CD4-positive, CD25-positive, alpha-beta regulatory T cell (primary cell): ENCODE measurements at places on chromosomes 1 and 21. TPM values are rescaled to one million over a fixed set of nuclear protein-coding genes. Genes with fewer than 3 reads are reported as not detected.

DNA sequence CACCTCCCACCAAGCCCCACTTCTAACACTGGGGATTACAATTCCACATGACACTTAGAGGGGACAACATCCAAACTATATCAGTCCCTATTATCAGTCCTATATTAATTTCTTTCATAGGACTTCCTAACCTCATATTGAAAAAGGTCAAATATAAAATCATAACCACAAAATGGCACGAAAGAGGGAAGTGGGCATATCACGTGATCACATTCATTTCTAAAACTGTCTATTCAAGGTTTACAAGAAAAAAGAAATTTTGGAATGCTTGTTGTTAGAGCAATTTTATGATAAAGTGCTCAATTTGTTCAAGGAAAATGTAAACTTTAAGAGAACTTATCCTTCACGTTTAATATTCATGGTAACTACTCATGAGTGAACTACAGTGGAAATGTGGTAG is 13.2 kb upstream of the CDC7 start:
- DNase-seq = no peak

The AQP10 gene
- not detected for polyA plus RNA-seq

DNA sequence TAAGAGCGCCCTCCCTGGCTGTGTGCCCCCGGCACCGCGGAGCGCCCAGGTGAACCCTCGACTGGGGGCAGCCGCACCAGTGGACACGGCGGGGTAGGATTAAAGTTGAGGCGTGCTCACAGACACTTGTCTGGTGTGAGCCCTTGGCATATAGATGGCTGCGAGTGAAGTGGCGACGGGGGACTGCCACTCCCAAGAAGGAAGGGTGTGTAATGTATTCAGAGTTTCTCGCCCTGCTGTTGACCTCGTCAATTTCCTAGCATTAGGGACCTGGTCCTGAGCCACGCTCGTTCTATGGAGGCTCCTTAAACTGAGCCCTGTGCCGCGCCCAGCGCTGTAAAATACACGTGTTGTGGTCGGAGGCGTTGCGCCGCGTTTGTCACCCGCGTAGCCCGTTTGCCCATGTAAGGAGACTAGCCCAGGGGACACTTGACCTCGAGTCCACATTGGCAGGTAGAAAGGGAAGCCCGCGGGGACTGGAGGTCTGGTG is 554 bp downstream of the EVA1C start:
- no peak for DNase-seq

The PCP4L1 gene
- not detected for polyA plus RNA-seq

The SH3BGR gene
- not detected for polyA plus RNA-seq

The BCL2L15 gene
- 0.79 TPM for polyA plus RNA-seq

The PLA2G2F gene
- polyA plus RNA-seq = not detected

DNA sequence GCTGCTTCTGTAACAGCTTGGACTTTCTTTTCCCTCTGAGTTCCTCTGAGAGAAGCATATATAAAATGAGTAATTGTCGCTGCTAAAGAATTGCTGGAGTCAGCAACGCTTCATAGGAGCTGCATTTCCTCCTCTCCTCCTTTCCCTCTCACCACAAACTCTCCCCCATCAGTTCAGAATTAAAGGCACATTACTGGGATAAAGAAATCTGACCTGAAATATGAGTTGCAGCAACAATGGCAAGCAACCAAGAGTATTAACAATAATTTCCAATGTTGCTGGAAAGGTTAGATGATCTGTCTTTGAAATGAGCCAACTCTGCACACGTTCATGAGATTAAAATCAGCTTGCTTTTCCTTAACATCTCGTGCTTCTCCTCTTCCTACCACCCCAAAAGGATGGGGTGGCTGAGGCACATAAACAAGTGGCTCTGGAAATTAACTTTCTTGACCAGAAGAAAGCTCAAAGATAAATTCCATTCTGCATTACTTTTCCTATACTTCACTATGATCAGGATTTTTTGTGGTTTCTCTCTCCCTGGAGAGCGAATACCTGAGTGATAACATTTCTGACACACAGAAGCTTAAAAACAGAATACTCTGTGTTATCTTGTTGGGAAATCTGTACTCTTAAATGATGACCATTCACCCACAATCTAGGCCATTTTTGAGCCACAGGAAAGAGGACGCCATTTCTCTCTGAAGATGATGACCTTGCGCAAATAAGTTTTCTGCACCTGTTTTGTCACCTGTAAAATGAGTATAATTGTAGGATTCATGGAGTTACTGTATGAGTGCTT is 90.2 kb downstream of the TGFBR3 start:
- DNase-seq = no peak

The CASQ2 gene
- not detected for polyA plus RNA-seq

DNA sequence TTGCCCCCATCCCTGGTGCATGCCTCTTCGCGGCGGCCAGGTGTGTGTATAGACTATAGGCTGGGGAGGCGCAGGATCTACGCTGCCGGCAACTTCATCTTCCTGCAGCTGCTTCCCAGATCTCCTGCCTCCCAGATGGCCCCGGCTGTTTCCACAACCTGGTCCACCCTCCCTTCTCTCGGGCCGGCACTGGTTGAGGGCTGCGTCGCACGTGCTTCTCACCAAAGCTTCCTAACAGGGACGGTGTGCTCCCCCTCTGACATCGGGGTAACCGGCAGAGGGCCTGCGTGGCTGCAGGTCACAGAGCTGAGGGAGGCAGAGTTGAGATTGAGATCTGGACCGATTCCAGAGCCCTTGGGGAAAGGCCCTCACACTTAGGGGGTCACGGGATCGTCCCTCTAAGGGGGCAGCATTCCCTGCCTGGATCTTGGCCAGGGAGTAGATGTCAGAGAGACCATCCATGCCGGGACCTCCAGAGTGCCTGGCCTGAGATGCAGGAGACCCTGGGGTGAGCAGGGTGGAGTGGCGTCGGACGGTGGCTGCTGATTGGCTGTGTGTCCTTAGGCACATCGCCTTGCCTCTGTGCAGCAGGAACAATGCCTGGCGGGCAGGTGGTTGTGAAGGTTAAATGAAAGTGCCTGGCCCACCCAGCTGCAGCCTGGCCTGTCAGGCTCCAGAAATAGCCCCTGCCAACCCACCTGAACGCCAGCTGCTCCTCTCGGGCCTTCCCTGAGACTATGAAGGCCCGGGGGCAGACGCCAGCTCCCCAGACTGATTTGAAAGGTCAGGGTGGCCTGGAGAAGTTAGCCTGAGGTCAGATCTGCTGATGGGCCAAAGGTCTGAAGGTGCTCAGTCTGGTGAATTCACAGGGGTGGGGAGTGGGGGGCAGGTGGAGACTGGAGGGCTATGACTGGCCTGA is 6.1 kb upstream of the MASP2 start:
- DNase-seq = no peak

DNA sequence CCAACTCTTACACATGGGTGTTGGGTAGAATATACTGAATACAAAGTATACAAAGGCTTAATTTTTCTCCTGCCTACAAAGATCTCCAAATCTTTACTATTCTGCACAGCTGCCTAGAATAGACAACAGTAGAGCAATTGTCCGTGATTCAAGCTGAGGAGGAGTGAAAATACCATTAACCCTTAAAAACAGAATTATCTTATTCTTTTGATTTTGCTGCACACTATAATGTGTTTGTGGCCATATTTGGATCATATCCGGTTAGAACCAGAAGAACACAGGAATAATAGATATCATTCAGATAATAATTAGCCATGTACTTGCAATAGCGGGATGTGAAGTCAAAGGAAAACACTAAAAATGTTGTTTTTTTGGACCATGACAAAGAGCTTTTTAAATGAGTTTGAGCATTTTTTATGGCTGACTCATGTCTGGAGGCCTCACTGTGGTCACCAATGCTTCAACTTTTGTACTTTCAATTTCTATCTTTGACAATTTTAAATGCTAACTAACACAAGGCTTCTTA is 197.6 kb upstream of the FOXD3 start:
- DNase-seq = no peak

- DNase-seq = peak; percentile 83
Observed at GRCh38 chr1:109739738-109740614, 862 bp downstream of the GSTM3 start.

DNA sequence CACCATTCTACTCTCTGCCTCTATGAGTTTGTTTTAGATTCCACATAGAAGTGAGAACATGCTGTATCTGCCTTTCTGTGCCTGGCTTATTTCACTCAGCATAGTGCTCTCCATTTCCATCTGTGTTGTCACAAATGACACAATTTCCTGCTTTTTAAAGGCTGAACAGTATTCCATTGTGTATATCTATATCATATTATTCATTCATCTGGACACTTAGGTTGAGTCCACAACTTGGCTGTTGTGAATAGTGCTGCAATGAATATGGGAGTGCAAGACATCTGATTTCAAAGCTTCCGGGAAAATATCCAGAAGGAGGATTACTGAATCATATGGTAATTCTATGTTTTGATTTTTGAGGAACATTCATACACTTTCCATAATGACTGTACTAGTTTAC is 20.1 kb upstream of the DONSON start:
- DNase-seq = no peak

- DNase-seq = no peak
Observed at GRCh38 chr1:184630679-184631060, 124.0 kb downstream of the EDEM3 start.

- no peak for DNase-seq
Observed at GRCh38 chr1:59290193-59290949, 6.5 kb upstream of the FGGY start.

GRCh38 chr1:47697616-47698335 is 259.9 kb downstream of the FOXD2 start:
- DNase-seq = no peak

The BCAN gene
- not detected for polyA plus RNA-seq

DNA sequence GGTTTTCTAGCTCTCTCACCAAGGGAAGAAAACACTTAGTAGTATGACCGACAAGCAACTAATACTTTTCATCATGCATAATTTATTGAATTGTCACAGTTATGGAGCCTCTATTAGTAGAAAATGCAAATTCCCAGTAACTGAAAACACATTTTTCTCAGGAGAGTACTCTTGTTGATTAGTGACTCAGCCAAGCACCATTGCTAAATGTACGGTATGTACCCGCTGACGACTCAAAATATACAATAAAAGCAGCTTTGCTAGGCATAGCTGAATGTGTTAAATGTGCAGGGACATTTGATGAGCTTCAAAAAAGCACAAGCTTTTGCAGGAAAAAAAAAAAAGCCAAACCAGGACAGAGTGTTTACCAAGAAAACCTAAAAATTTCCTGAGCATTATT is 63.9 kb downstream of the WDR64 start:
- no peak for DNase-seq

- no peak for DNase-seq
Observed at GRCh38 chr1:18991585-18991984, 35.1 kb upstream of the IFFO2 start.

DNA sequence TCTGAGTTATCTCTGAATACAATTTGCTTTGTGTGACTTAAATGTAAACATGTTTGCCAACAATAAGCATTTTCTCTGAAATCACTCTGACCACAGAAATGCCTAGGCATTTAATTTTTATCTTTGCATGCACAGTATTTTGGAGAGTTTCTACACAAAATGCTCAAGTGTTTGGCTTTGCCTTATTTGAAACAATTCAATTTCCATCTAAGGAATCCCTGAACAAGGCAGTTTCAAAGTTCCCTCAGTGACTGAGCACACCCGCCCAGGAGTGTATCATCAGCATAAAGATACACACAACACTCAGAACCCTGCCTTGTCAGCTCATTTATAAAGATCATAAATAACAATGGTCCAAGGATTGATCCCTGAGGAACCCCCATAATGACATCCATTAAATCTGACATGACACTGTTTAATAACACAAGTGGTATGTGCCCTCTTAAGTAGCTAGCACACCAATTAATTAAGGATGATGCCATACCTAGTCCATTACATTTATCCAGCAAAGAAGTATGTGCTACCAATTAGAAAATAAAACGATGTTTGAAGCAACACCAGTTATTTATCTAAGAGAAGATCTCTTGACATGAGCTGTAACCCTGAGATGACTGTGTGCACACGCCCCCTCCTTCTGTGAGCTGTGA is 585.8 kb downstream of the ADGRL2 start:
- no peak for DNase-seq

DNA sequence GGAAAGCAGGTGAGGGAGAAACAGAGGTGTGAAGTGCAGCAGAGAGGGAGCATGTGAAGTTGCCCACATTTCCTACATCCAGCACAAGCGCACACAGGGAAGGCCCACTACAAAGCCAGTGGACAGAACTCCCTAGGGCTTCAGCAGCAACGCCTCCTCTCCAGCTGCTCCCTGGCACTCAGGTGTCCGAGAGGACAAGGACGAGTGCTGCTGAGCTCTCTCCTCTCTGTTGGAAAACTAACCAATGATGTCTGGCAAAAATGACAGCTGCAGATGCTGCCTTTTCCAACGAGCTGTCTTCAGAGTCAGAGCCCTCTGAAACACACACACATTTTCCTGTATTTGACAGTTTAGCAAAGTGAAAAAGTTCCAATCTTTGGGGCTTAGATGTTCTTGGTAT is 86.8 kb downstream of the HSF2BP start:
- no peak for DNase-seq

- DNase-seq = no peak
Observed at GRCh38 chr1:102252731-102253505, 256.2 kb upstream of the OLFM3 start.

- no peak for DNase-seq
Observed at GRCh38 chr1:57719274-57719673, 295.4 kb upstream of the DAB1 start.

GRCh38 chr1:24018611-24019580 is 38.8 kb upstream of the SRSF10 start:
- DNase-seq = no peak

DNA sequence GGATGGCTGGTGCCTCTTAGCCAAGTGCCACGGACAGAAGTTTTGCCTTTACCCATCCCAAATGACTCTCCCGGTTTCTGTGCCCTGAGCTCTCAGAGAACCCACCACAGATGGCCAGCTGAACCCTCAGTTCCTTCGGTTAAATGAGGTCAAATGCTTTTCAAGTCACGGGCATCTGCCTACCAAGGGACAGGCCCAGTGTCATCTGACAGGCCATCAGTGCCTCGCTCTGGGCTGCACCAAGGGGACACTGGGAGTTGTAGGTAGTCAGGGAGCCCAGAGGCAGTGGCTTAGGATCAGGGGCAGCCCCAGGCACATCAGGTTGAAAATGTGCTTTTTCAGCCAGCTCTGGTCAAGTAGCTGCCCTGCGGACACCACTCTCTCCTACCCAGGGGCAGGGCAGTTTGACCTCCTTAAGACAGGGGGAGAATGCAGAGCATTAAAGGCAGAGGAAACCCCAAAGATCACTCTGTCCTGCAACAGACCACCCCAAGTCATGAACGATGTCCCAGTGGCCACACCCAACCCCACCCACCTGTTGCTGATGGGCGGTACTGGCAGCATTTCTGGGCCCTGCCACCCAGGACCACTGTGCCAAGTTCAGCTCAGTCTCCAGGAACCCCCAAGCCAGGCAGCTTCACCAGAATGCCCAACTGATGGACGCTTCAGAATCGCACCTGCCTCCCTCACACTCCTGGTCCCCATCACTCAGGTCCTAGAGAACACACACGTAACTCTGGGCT is 60.7 kb downstream of the CASZ1 start:
- DNase-seq = no peak
